Urothelium cell line (cell line): ENCODE measurements at places on chromosomes 16 and 17.
A peak's percentile ranks its signal among the peaks of the same experiment; 100 is the strongest.

DNA sequence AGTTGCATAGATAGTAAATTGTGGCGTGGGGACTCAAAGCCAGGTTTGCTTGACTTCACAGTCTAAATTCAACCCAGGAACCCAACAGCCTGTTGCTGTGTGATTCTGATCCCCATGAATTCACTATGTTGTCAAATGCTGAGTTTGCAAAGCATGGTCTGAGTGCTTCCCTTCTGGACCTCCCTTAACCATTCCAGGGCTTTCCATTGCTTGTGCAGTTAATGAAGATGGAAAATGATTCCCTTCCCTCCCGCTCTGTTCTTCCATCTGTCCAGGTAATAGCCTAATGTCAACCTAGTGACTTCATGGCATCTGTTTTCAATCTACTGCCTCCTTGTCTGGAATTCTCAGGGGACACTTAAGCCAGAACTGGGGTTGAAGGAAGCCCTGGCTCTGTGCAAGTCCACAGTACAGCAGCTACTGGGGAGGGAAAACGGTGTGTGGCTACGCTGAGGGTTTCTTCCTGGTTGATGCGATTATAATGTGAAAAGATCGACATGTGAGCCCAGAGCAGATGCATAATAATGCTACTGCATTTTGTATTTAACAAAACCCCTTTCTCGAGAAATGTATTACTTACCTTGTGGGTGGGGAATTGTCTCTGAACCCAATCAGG lies 206.7 kb downstream of the CDH13 start:
- DNase-seq = no peak

- DNase-seq = no peak
Measured at GRCh38 chr16:59881376-59881775, 1147.3 kb upstream of the GOT2 start.

DNA sequence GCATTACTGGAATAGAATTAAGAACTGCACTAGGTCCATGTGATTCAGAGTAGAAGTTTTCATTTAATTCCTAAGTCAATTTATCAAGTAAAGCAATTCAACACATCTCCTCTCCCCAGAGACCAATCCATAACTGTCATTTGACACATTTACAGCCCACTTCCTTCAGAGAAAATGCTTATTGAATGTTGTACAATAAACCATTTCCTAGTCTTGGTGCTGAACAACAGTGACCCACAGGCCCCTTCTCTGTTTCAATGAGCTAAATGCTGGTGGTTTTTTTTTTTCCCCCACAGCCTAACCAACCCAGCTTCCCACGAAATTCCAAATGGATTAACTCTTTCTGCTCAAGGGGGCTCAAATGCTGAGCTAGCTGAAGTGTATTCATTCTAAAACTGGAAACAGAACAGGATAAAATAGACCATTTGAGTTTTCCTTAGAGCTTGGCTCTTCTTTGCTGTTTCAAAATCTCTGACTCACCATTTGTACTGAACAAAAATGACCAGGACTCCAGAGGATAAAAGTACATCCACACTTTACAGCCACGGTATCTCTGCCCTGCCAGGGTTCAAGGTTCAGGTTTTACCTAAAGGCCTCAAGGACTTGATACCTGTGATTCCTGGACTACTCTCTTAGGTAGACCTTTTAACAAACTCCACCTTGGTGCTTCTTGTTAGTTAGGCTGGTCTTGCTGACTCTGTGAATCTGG lies 62.3 kb downstream of the TMEM100 start:
- DNase-seq = no peak

- DNase-seq = no peak
Measured at GRCh38 chr17:81018044-81018802, 16.7 kb upstream of the BAIAP2 start.

DNA sequence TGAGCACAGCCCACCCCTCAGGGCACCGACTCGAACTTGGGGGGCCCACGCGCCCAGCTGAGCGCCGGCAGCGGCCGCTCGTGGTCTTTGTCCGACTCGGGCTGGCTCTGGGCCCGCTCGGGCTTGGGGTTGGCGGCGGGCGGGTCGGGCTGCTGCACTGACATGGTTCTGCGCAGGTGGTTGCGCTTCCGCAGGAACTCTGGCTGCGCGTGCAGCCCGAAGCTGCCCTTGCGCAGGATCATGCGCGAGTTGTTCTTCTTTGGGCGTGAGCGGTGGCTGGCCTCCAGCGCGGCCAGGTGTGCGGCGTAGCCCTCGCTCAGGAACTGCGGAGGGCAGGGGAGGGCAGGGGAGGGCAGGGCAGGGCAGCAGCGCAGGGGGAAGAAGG lies 11.1 kb downstream of the PIMREG start:
- no peak for DNase-seq

GRCh38 chr17:51819341-51820219 lies 338.9 kb downstream of the CA10 start:
- no peak for DNase-seq

DNA sequence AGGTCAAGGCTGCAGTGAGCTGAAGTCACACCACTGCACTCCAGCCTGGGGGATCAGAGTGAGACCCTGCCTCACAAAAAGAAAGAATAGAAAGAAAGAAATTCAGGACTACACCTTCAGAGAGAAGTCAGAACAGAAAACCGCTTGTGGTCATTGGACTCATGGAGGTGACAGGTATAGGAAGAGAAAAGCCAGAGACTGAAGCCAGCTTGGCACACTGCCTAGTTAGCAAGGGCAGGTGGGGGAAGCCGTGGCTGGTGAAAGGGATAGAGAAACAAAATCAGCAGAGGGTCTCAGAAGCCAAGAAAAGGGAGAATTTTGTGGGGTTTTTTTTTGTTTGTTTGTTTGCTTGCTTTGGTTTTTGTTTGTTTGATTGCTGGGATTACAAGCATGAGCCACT lies 32.9 kb upstream of the SKAP1 start:
- no peak for DNase-seq

DNA sequence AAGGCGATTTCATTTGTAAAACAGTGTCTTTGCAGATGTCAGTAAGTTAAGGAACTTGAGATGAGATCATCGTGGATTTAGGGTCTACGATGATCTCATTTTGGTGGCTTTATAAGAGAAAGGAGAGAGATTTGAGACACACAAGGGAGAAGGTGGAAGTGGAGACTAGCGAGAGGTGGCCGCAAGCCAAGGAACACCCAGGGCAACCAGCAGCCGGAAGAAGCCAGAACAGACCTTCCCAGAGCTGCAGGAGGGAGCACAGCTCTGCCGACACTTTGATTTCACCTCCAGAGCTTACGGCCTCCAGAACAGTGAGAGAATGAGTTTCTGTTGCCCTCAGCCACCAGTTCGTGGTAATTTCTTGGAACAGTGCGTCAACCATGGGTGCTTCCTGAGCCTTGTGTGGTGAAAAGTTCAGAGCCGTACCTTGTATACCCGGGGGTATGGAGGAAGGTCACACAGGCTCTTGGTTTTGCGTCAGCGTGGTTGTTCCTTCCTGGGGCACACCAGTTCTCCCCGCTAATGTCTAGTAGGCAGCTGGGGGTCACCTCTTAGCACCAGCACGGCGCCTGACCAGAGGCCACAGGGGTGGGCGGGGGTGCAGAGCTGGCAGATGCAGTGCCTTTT lies 12.9 kb upstream of the SEC14L1 start:
- peak; percentile 67 for DNase-seq

- DNase-seq = no peak
Measured at GRCh38 chr17:30449480-30449879, 27.7 kb upstream of the GOSR1 start.

- no peak for DNase-seq
Measured at GRCh38 chr17:61822326-61823285, 40.7 kb downstream of the BRIP1 start.

DNA sequence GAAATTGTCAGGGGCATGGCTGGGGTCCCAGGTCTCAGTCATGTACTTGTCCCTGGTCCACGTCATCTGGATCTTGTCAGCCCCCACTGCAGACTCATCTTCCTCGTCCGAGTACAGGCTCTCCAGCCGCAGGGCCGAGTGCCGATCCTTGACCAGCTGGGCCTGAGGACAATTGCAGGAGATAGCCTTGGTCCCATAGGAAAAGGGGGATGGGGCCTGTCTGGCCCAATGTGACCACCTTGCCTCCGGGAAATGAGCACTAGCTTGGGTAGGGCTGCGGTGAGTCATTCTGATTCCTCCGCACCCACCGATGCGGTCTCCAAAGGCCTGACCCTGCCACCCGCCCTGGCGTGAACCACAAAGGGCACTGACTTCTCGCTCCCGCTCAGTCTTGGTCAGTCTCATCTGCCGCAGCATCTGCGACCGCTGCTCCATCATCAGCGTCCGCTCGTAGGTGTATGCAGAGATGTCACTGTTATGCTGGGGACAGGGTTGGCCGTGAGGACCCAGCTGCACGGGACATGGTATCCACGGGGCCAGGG lies 1.5 kb upstream of the LCAT start:
- no peak for DNase-seq

GRCh38 chr16:68724797-68725196 lies 12.3 kb upstream of the CDH1 start:
- DNase-seq = no peak

GRCh38 chr17:5911919-5912318 lies 158.3 kb upstream of the WSCD1 start:
- DNase-seq = no peak

DNA sequence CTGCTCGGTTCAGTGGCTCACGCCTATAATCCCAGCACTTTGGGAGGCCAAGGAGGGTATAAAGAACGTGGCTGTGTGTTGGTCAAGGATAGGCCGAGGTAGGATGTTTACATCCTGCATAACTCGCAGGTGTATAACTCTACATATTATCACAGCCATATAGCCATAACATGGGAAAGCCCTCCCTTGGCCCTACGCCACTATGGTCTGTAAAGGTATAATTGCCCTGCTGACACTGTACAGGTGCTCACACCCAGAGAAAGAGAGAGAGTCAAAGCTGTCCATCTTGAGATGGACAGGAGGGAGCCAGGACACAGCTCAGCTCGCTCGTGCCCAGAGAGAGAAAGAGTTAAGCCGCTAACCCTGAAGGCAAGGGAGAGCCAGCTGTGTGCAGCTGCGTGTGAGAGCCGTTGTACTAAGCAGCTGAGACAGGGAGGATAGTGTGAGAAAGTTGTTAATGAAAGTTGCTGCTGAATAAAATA lies 30.4 kb upstream of the DHX8 start:
- DNase-seq = no peak

- DNase-seq = no peak
Measured at GRCh38 chr17:37417852-37418251, 11.2 kb downstream of the TADA2A start.

DNA sequence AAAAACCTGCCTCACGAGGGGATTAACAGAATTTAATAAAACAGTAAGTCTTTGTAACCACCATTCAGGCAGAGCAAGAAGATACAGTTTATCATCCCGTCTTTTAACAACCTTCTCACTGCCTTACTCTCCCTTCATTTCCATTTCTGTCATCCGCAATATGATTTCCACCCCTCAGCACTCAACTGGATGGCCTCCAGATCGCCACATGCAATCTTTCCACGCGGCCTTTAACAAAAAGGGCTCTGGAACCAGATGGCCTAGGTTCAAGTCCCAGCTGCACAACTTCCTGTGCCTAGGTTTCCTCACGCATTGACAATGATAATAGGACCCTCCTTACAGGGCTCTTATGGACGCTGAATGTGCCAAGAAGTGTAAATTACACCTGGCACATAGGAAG lies 103.6 kb downstream of the GAS7 start:
- DNase-seq = no peak

DNA sequence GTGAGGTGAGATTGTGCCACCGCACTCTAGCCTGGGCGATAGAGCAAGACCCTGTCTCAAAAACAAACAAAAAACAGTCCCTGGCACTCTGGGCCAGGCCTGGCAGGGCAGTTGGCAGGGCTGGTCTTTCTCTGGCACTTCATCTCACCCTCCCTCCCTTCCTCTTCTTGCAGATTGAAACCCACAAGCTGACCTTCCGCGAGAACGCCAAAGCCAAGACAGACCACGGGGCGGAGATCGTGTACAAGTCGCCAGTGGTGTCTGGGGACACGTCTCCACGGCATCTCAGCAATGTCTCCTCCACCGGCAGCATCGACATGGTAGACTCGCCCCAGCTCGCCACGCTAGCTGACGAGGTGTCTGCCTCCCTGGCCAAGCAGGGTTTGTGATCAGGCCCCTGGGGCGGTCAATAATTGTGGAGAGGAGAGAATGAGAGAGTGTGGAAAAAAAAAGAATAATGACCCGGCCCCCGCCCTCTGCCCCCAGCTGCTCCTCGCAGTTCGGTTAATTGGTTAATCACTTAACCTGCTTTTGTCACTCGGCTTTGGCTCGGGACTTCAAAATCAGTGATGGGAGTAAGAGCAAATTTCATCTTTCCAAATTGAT lies 24.8 kb downstream of the STH start:
- DNase-seq = no peak

- DNase-seq = no peak
Measured at GRCh38 chr16:57411362-57411976, 6.9 kb downstream of the CCL17 start.

DNA sequence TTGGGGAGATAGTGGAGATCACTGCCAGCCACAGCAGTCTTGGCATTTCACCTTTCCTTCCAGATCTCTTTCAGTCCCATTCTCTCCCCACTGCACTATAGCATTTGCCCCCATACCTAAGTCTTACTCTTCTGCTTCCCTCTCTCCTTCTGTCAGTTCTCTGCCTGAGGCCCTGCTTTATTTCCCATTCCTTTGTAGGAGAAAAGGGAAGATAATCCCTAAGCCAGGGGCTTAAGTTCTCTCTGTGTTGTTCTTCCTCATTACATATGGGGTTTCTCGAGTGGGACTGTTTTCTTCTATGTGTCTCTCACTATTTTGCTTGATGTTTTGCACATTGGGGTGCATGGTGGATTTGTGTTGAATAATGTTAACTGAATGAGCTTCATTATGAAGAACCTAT lies 6.4 kb downstream of the KDM6B start:
- no peak for DNase-seq

GRCh38 chr17:74748279-74748528 lies 224 bp upstream of the NHERF1 start:
- DNase-seq = no peak

GRCh38 chr16:68889508-68890150 lies 46.3 kb downstream of the TANGO6 start:
- no peak for DNase-seq

GRCh38 chr16:65480281-65481091 lies 358.6 kb upstream of the CDH11 start:
- DNase-seq = no peak

GRCh38 chr17:17151541-17151940 lies 54.6 kb downstream of the PLD6 start:
- DNase-seq = peak; percentile 22

DNA sequence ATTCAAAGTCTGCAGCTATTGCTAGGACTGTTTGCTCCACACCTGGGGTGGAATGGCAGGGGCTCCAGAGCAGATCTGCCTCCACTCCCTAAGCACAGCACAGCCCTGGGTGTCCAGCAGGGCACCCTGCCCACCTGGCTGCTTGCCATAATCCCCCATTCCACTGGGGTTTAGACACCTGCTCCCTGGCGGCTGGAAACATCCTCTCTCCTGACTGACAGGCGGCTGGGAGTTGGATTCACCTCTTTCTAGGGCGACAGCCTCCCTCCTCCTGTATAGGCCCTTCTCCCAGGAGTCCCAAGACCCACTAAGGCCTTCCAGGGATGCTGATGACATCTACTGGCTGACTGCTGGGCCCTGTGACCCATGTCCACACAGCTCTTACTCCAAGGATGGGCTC lies 18.0 kb downstream of the HDAC5 start:
- no peak for DNase-seq

- no peak for DNase-seq
Measured at GRCh38 chr17:18280766-18281371, 20.4 kb downstream of the MIEF2 start.

- no peak for DNase-seq
Measured at GRCh38 chr16:87506423-87507350, 13.9 kb upstream of the ZCCHC14 start.
